ENCODE measurements at places on chromosomes 3 and 15. TPM values are rescaled to one million over a fixed set of nuclear protein-coding genes. Genes with fewer than 3 reads are reported as not detected.

DNA sequence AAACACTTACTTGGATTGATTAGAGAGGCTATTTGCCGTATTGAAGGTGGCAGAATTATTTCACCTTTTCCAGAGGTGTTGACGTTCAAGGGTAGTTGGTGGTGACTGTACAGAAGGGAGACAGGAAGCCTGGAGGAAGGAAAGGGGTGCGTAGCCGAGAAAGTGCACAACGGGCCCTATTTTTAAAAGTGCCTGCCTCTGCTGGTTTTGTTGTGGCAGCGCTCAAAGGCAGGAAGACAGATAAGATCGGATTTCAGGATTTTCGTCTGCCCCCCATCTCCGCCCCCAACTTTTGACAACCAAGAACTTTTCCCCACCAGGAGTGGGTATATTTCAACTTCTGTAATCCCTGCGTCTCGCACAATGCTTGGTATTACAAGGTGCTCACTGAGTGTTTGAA, 38.5 kb downstream of the SMAD3 start:
- H3K27ac ChIP-seq: no peak overlapping the region
- H3K4me1 ChIP-seq: peaks cover 39% of the 10 kb centered on the region
- no peak overlapping the region for H3K4me3 ChIP-seq

DNA sequence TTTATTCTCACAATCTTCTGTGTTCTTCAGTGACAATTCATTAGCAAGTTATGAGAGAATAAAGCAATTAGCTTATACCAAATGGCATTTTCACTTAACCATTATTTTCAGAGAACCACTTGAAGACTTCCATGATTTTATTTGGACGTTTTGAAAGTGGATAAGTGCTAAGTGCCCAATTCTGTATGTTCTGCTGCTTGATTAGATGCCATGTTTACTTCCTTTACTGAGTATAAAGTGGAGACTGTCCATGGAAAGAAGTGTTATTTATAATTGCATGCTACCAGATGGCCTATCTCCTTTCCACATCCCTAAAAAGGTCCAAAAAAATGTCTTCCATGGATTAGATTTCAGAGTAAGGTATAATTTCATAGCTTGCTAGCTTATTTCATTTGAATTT, 69.6 kb downstream of the SUMF1 start:
- H3K27me3 ChIP-seq: no peaks in the 10 kb centered on the region
- DNase-seq: no peak
- H3K27ac ChIP-seq: no peak overlapping the region
- H3K36me3 ChIP-seq: no peaks in the 10 kb centered on the region

GRCh38 chr3:23880703-23881339, 36.0 kb downstream of the NKIRAS1 start:
- H3K4me1 ChIP-seq: no peaks in the 10 kb centered on the region
- peaks cover 10% of the 10 kb centered on the region for H3K36me3 ChIP-seq
- H3K4me3 ChIP-seq: no peak overlapping the region
- H3K27me3 ChIP-seq: no peaks in the 10 kb centered on the region

SLC51B gene
- total RNA-seq: not detected

- H3K36me3 ChIP-seq: no peaks in the 10 kb centered on the region
- no peaks in the 10 kb centered on the region for H3K27me3 ChIP-seq
- no peak overlapping the region for H3K27ac ChIP-seq
- no peak for DNase-seq
- H3K4me3 ChIP-seq: no peak overlapping the region
- H3K4me1 ChIP-seq: no peaks in the 10 kb centered on the region
These were observed 2.5 kb downstream of the MORC1 start for GRCh38 chr3:109115451-109115850.
